CD4-positive, CD25-positive, alpha-beta regulatory T cell (primary cell): ENCODE measurements at places on chromosomes 3 and 15. TPM values are rescaled to one million over a fixed set of nuclear protein-coding genes. Genes with fewer than 3 reads are reported as not detected.
A peak's percentile ranks its signal among the peaks of the same experiment; 100 is the strongest.

The LRRK1 gene
- 0.17 TPM for total RNA-seq

DNA sequence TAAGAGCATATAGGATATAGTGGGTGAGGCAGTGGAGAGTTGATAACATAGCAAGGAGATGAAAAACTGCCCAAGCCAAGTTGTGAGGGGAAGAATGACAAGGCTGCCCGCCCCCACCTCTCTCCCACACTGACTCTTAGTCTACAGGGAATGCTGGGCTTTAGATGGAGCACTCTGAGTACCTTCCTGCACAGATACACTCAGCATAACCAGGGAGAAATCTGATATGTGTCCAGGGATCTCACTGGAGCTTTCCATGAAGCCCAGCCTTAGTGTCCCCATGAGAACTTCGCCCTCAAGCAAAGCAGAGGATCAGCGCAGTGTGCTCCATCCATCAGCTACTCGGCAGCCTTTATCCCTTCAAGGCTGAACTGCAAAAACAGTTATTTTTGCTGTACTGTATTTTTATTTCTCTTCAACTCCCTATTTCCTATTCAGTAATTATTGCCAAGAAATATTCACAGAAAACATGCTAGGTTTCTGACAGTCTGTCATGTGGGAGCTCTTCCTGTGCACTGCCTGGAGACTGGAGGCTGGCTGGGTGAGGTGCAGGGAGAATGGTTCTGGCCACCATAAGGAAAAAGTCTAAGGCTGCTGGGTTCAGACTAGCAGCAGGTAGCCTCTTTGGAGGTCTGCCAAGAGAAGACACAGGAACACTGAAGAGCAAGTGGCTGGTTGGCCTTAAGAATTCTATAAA lies 475.2 kb upstream of the PPP2R3A start:
- H3K4me1 ChIP-seq: no peaks in the 10 kb centered on the region
- no peaks in the 10 kb centered on the region for H3K36me3 ChIP-seq
- DNase-seq: no peak

- H3K27me3 ChIP-seq: no peaks in the 10 kb centered on the region
- H3K4me3 ChIP-seq: peak overlapping the region; percentile 74
- DNase-seq: peak; percentile 54
- H3K4me1 ChIP-seq: peaks cover 38% of the 10 kb centered on the region
These were observed 44.1 kb downstream of the CPN2 start for GRCh38 chr3:194306771-194307640.

- no peaks in the 10 kb centered on the region for H3K27me3 ChIP-seq
- no peak for DNase-seq
- no peak overlapping the region for H3K4me3 ChIP-seq
- no peaks in the 10 kb centered on the region for H3K36me3 ChIP-seq
These were observed 247.9 kb downstream of the SATB1 start for GRCh38 chr3:18177271-18177670.

The ATP13A5 gene
- not detected for total RNA-seq

DNA sequence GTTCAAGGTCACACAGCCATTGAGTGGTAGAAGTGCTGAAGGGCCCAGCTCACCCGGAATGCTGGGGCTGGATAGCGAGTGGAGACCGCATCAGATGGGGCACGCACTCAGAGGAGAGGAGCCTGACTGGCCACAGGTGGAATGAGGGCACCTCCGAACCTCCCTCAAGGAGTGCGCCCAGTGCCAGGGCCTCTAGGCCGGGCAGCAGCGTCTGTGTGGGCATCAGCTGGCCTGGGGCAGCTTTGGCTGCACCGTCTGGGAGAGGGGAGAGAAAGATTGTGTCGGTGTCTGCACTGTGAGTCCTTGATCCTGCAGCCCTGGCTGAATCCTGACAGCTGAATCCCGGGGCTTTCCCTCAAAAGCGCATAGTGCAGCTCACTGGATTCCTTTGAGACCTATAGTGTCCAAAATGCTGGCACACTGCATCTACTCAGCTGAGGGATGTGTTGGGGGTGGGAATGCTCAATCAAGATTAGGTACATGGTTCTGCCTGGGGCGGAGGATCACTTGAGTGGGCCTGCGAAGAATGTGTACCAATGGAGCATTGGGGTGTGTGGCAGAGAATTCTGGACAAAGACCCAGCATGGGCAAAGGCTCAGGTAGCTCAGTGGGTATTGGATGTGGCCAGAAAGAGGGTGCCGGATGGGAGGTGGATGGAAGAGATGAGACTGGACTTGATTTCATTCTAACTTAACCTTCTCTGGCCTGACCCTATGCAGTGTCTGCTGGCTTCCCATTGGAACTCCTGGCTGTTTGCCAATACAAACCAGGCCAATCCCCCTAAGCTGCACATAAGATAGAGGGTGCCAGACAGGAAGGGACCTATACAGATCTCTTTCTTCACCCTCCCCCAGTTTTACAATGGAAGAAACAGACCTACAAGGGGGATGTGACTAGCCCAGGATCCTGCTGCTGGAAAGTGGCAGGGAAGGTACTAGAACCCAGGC lies 950 bp downstream of the ANKDD1A start:
- DNase-seq: no peak
- H3K27me3 ChIP-seq: peaks cover 2% of the 10 kb centered on the region
- no peaks in the 10 kb centered on the region for H3K36me3 ChIP-seq
- H3K4me3 ChIP-seq: no peak overlapping the region
- H3K4me1 ChIP-seq: peaks cover 10% of the 10 kb centered on the region
- H3K27ac ChIP-seq: no peak overlapping the region

DNA sequence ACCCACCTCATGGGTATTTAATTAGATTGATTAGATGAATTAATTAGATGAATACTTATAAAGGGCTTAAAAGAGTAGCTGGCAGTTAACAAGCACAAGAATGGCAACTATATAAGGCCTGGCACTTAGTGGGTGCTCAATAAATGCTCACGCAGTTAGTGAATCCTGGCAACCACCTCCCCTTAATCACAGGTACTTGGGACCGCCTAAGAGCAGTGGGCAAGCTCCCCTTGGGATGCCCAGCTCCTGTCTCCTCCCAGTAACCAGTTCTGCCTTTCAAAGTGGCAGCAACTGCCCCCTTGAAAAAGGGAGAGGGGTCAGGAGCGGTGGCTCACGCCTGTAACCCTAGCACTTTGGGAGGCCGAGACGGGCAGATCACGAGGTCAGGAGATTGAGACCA lies 4.6 kb downstream of the LYZL4 start:
- DNase-seq: no peak
- H3K27me3 ChIP-seq: no peaks in the 10 kb centered on the region
- no peaks in the 10 kb centered on the region for H3K36me3 ChIP-seq
- H3K4me1 ChIP-seq: no peaks in the 10 kb centered on the region

- no peaks in the 10 kb centered on the region for H3K36me3 ChIP-seq
- no peak overlapping the region for H3K4me3 ChIP-seq
- H3K4me1 ChIP-seq: no peaks in the 10 kb centered on the region
These were observed 60.7 kb downstream of the CACNA1D start for GRCh38 chr3:53555068-53555588.

DNA sequence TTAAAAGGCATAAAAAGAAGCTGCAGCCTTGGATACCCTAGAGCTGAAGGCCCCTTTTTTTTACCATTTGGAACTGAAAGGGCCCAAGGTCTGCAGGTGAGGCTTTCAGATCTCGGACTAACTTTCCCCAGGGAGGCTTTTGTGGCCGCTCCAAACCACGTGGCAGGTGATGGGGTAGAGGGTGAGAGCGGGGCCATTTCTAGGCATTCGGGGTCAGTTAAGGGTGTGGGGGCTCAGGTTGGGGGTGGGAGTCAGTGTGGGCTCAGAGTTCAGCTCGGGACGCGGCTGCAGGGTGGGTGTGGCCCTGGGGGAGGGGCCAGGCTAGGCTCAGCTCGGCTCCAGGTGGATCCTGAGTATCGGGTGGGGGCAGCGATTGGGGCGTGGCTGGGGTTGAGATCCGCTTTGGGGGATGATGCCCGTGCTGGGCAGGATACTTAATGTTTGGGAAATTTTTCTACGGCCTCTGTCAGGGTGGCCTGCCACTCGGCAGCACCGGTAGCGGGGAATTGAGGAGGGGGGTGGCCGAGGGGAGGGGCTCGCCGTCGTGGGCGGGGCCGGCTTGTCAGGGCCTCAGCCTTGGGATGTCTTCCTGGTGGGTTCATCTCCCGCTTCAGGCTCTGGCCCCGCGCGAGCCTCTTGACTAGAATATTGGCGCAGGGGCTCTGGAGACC lies 2.5 kb downstream of the KLF13 start:
- peak; percentile 46 for DNase-seq
- peaks cover 66% of the 10 kb centered on the region for H3K4me1 ChIP-seq
- no peaks in the 10 kb centered on the region for H3K27me3 ChIP-seq
- peak overlapping the region; percentile 97 for H3K4me3 ChIP-seq
- peaks cover 8% of the 10 kb centered on the region for H3K36me3 ChIP-seq
